ENCODE measurements at places on chromosomes 13 and 19.

DNA sequence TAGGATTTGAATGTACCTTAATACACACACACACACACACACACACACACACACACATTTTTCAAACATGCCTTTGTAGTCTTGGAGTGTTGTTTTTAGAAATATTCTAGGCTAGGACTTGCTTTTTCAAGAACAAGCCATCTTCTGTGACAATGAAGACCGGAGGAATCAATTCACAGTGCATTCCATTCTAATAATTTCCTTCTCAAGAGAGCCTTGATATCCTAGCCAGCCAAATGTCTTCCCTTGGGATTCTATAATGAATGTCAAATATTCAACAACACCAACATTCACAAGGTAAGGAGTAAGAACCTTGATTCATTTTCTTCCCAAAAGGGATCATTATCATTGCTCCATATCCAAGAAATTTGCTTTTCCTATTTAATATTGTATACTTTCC lies 180.3 kb downstream of the SLITRK1 start:
- no peak for DNase-seq

- no peak for DNase-seq
Measured at GRCh38 chr19:44308011-44308410, 3.2 kb upstream of the ZNF235 start.

- DNase-seq: no peak
Measured at GRCh38 chr19:45376045-45376724, 5.8 kb upstream of the ERCC2 start.

- DNase-seq: no peak
Measured at GRCh38 chr13:98650396-98651107, 73.6 kb upstream of the STK24 start.

GRCh38 chr13:39904959-39905358 lies 249.5 kb downstream of the COG6 start:
- no peak for DNase-seq

- peak; percentile 15 for DNase-seq
Measured at GRCh38 chr19:38263689-38264485, 486 bp upstream of the SPINT2 start.

DNA sequence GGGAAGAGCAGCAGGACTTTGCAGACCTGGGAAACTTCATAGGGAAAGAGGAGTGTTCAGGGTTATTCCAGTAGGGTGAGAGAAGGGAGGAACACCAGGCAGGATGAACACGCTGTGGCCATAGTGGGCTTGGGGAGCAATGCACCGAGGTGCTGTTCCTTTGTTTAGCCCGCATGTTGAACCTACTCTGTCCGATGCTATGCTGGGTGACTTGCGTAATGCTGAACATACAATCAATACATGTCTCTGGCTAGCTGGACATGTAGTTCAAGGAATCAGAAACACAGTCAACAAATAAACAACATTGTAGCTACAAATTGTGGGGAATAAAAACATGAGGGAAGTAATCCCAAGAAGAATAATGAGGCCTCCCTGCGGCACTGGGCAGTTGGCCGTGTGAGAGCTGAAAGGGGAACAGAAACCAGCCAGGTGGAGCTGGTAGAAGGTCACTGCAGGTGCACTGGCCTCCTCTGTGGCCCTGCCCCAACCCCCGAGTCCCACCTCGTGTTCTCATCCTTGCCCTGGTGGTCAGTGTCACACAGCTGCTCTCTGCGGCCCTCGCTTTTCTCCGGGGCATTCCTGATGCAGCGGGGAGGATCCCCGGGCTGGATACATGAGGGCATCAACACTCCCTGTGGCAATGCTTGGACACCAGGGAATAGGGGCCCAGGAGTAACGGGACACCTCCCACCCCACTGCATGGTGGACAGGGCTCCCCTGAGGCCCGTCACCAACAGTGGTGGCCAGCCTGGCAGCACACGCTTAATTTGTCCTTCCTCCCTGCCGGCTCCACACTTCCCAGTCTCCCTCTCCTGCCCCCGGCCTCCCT lies 36.9 kb upstream of the TUBGCP3 start:
- DNase-seq: no peak

GRCh38 chr13:31124204-31124603 lies 37.5 kb downstream of the HSPH1 start:
- no peak for DNase-seq

- DNase-seq: no peak
Measured at GRCh38 chr13:103531278-103531677, 465.1 kb upstream of the SLC10A2 start.

DNA sequence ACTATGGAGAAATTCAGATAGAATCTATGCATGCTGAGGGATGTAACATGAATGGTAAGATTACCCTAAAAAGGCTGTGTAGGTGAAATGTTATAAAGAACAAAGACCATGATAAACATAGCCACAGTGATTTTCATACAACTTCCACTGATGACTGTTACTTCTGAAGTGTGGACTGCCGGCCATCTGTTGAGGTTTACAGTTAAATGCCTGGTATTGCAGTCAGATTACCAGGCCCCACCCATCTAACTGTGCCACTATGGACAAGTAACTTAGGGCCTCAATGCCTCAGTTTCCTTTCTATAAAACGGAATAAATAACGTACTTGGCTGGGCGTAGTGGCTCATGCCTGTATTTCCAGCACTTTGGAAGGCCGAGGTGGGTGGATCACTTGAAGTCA lies 395.6 kb downstream of the KLF12 start:
- DNase-seq: no peak

- DNase-seq: no peak
Measured at GRCh38 chr13:29154390-29154789, 334.3 kb downstream of the MTUS2 start.

- no peak for DNase-seq
Measured at GRCh38 chr13:68232351-68233130, 1002.4 kb upstream of the PCDH9 start.

- DNase-seq: no peak
Measured at GRCh38 chr13:99055735-99056134, 77.9 kb upstream of the DOCK9 start.

DNA sequence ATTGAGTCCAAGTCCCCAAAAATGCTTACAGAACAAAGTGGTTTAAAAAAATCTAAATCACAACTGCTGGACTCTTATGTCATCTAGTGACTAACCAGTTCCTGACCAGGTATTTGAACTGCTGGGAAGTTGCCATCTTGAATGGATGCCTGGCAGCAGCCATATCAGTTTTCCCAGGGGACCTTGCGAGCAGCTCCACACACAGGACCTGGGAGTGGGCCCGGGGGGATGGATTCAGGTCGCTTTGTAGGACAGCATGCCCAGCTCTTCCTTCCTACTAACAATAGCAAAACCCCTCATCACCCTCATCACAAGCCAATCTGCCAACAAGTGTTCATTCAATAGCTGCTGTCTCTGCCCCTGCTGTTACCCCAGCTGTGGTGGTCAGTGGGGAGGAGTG lies 65.3 kb downstream of the KCTD15 start:
- DNase-seq: no peak

GRCh38 chr13:77508959-77509620 lies 26.4 kb upstream of the SCEL start:
- no peak for DNase-seq
